ENCODE measurements at places on chromosomes 5 and 9. TPM values are rescaled to one million over a fixed set of nuclear protein-coding genes. Genes with fewer than 3 reads are reported as not detected.

- no peaks in the 10 kb centered on the region for H3K27me3 ChIP-seq
- peak overlapping the region; percentile 73 for H3K4me3 ChIP-seq
Observed at GRCh38 chr9:127847178-127847510, 7.3 kb downstream of the ENG start.

PCDHGB3 gene
- 6.3 TPM for total RNA-seq

RFESD gene
- 2.8 TPM for total RNA-seq

- H3K27ac ChIP-seq: no peak overlapping the region
- DNase-seq: no peak
- H3K4me3 ChIP-seq: no peak overlapping the region
- no peaks in the 10 kb centered on the region for H3K27me3 ChIP-seq
- H3K36me3 ChIP-seq: no peaks in the 10 kb centered on the region
Observed at GRCh38 chr9:103397868-103398600, 402.9 kb downstream of the CYLC2 start.

DNA sequence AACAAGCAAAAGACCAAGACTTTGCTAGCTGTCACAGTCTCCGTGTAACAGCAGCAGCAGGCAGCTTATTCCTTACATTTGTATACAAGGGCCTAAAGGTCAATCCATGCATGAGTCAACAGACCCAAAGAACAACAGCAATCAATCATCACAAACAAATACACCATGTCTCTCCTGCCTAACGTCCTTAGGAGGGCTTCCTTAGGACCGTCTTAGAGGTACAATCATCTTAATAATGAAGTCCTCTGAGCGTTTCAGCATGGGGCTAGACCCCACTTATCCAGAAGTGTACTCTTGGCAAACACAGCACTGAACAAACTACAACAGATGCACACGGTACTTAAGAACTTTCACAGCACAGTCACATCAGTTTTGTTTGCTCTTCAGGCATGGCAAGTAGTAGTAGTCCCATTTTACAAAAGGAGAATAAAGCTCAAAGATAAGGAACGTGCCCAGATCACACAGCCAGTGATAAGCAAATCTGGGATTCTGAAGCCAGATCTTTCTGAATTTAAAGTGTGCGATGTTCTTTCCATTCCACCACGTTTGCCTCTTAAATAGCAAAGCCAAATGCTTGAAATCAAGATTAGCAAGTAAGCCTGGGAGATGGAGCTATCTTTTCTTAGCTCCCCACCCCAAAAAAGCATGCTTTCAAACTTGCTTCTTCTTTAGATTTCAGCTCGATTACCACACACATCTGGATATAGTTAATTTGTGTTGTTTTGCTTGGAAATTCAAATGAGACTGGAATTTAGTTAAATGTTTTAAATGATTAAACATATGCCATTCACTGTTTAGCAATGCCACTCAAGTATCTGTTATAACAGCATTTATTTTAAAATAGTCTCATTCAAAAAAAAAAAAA is 24.2 kb downstream of the PSMB7 start:
- H3K4me3 ChIP-seq: no peak overlapping the region
- H3K36me3 ChIP-seq: peaks cover 7% of the 10 kb centered on the region
- H3K27ac ChIP-seq: no peak overlapping the region
- no peaks in the 10 kb centered on the region for H3K27me3 ChIP-seq
- DNase-seq: no peak

GRCh38 chr5:156395306-156395675 is 68.3 kb downstream of the SGCD start:
- H3K4me3 ChIP-seq: no peak overlapping the region
- peaks cover 60% of the 10 kb centered on the region for H3K4me1 ChIP-seq
- H3K27ac ChIP-seq: peak overlapping the region; percentile 74
- no peaks in the 10 kb centered on the region for H3K27me3 ChIP-seq

PLEKHG4B gene
- not detected for total RNA-seq

GRCh38 chr5:56735849-56736641 is 79.3 kb upstream of the MAP3K1 start:
- no peaks in the 10 kb centered on the region for H3K27me3 ChIP-seq
- no peaks in the 10 kb centered on the region for H3K36me3 ChIP-seq
- no peak overlapping the region for H3K4me3 ChIP-seq
- no peak for DNase-seq
- H3K4me1 ChIP-seq: peaks cover 32% of the 10 kb centered on the region

RELL2 gene
- 1.0 TPM for total RNA-seq

ARAP3 gene
- total RNA-seq: 15.2 TPM

GRCh38 chr5:151448038-151448985 is 909 bp downstream of the SLC36A1 start:
- H3K36me3 ChIP-seq: no peaks in the 10 kb centered on the region
- no peak for DNase-seq
- H3K4me3 ChIP-seq: peak overlapping the region; percentile 81

GRCh38 chr9:110429453-110429852 is 91.8 kb upstream of the TXNDC8 start:
- no peaks in the 10 kb centered on the region for H3K27me3 ChIP-seq

PROB1 gene
- 46.3 TPM for total RNA-seq

- no peak for DNase-seq
- H3K27me3 ChIP-seq: no peaks in the 10 kb centered on the region
- H3K4me1 ChIP-seq: peaks cover 80% of the 10 kb centered on the region
- peak overlapping the region; percentile 54 for H3K27ac ChIP-seq
- H3K4me3 ChIP-seq: peak overlapping the region; percentile 29
- no peaks in the 10 kb centered on the region for H3K36me3 ChIP-seq
Observed at GRCh38 chr5:56838409-56839039, 23.2 kb downstream of the MAP3K1 start.

DNA sequence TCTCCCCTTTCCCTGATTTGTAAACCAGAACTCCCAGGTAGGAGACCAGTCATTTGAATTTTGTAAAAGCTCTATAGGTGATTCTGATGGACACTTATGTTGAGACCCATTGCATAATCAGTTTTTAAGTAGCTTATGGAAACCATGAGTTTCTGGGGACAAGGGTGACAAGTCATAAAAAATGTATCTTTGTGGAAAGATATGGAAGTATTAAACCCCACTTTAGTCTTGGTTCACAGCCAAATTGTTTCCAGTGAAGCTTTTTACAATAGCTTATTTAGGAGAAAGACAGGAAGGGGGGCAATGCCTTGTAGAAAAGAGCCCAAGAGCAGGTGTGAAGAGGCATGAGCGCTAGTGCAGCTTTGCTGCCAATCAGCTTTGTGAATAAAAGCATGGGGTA is 453 bp upstream of the CCL28 start:
- DNase-seq: no peak
- no peak overlapping the region for H3K27ac ChIP-seq
- H3K4me1 ChIP-seq: no peaks in the 10 kb centered on the region
- H3K4me3 ChIP-seq: no peak overlapping the region
- H3K36me3 ChIP-seq: no peaks in the 10 kb centered on the region
- no peaks in the 10 kb centered on the region for H3K27me3 ChIP-seq

MCIDAS gene
- not detected for total RNA-seq

GABRA1 gene
- total RNA-seq: not detected

- no peaks in the 10 kb centered on the region for H3K27me3 ChIP-seq
- peak overlapping the region; percentile 29 for H3K4me3 ChIP-seq
- DNase-seq: no peak
- H3K4me1 ChIP-seq: peaks cover 90% of the 10 kb centered on the region
Observed at GRCh38 chr9:79577969-79578723, 6.4 kb downstream of the TLE4 start.

GRCh38 chr9:78676623-78677022 is 379.7 kb downstream of the PSAT1 start:
- H3K27me3 ChIP-seq: no peaks in the 10 kb centered on the region
- H3K27ac ChIP-seq: no peak overlapping the region
- no peak overlapping the region for H3K4me3 ChIP-seq
- no peak for DNase-seq

- H3K4me3 ChIP-seq: no peak overlapping the region
- H3K4me1 ChIP-seq: no peaks in the 10 kb centered on the region
- H3K27me3 ChIP-seq: peaks cover 39% of the 10 kb centered on the region
- DNase-seq: no peak
Observed at GRCh38 chr9:134854541-134854981, 26.0 kb upstream of the FCN2 start.

GRCh38 chr5:142735323-142736246 is 34.6 kb upstream of the ARHGAP26 start:
- no peaks in the 10 kb centered on the region for H3K36me3 ChIP-seq
- DNase-seq: no peak
- peak overlapping the region; percentile 54 for H3K27ac ChIP-seq

DNA sequence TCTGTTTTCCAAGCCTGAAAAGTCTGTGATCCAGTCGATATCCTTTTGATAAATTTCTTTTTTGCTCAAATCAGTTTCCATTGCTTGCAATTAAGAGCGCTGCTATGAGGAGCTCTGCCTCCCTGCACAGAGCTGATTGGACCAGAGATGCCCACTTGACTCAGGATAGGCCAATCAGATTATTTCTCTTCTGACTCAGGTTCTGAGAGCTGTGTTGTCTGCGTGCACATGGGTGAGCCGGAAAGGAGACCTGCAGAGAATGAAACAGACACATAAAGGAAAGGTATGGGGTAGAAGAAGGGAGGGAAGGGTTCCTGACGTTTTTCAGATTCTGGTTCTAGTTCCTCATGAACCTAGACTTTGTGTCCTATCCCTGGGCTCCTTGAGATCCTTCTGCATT is 15.8 kb upstream of the FABP6 start:
- no peak overlapping the region for H3K27ac ChIP-seq
- H3K36me3 ChIP-seq: no peaks in the 10 kb centered on the region
- H3K27me3 ChIP-seq: no peaks in the 10 kb centered on the region
- no peak for DNase-seq
- H3K4me3 ChIP-seq: no peak overlapping the region
- H3K4me1 ChIP-seq: peaks cover 11% of the 10 kb centered on the region

DNA sequence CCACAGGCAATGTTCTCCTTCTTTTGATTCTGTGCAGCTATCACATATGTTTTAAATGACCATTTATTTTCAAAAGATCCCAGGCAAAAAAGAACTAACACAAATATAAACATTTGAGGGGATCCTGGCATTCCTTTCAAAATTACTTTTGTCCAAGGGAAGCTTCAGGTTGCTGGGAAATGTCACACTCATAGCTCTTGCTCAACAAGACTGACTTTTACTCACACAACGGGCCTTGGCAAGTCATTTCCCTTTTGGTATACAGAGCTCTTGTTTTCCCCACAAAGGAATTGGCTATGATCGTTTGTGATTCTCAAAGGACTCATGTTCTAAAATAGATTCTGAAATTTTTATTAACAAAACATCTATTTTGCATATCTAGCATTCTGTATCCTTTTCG is 4.5 kb upstream of the PALM2AKAP2 start:
- H3K36me3 ChIP-seq: no peaks in the 10 kb centered on the region
- DNase-seq: no peak
- no peak overlapping the region for H3K27ac ChIP-seq

Measured in left ventricle myocardium inferior (tissue), 1 donor.